ENCODE measurements at places on chromosomes 3 and 15.

GRCh38 chr3:11431319-11431718 lies 159.1 kb downstream of the ATG7 start:
- no peak for DNase-seq

GRCh38 chr15:41901431-41901830 lies 7.6 kb upstream of the SPTBN5 start:
- no peak for DNase-seq

- DNase-seq: no peak
These were observed 58.2 kb downstream of the ZBTB38 start for GRCh38 chr3:141426404-141427034.

DNA sequence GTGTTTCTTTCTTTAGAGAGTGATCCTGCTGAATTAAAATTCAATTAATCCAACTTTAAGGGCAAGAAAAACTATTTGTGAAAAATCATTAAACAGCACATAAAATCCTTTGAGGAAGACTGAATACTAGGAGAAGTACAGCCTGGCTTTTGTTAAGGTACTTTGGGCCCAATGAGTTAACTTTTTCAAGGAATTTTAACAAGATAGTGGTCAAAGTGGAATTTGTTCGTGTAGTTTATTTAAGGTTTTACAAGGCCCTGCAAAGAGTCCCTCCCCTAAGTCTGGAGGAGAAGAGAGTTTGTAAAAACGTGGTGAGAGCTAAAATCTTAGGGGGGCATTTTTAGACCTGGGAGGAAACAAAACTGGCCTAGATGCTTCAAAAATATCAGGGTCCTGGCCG lies 26.0 kb upstream of the TRIM71 start:
- DNase-seq: no peak

GRCh38 chr3:56998076-56998529 lies 62.4 kb upstream of the SPATA12 start:
- DNase-seq: no peak

GRCh38 chr3:134809427-134810051 lies 14.5 kb downstream of the EPHB1 start:
- DNase-seq: no peak

DNA sequence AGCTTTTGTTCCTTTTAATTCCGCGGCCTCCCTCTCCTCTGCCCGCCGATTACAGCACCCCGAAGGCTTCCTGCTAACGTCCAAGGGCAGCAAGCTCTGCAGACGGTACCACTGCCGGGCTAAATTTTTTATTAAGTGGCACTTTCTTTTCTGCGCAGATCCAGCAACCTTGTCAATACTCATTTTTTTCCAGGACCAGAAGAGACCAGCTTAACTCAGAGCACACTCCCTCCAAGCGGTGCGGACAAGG lies 542 bp upstream of the MEIS2 start:
- DNase-seq: no peak

- DNase-seq: no peak
These were observed 457.0 kb upstream of the ONECUT1 start for GRCh38 chr15:53247041-53247708.

GRCh38 chr3:168977716-168978374 lies 685.7 kb downstream of the MECOM start:
- no peak for DNase-seq

- DNase-seq: no peak
These were observed 43.2 kb downstream of the TMEM39A start for GRCh38 chr3:119420196-119420595.

DNA sequence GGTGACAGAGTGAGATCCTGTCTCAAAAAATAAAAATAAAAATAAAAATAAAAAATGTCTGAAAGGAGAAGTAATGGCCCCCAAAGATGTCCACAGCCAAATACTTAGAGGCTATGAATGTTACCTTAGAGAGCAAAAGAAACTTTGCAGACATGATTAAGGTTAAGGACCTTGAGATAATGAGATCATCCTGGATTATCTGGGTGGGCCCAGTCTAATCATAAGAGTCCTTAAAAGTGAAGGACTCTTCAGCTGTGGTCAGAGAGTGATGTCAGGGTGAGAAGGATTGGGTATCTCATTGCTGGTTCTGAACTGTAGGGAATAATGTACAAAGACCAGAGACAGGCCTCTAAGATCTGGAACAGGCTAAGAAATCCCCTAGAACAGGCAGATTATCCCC lies 84.9 kb upstream of the POU1F1 start:
- no peak for DNase-seq

DNA sequence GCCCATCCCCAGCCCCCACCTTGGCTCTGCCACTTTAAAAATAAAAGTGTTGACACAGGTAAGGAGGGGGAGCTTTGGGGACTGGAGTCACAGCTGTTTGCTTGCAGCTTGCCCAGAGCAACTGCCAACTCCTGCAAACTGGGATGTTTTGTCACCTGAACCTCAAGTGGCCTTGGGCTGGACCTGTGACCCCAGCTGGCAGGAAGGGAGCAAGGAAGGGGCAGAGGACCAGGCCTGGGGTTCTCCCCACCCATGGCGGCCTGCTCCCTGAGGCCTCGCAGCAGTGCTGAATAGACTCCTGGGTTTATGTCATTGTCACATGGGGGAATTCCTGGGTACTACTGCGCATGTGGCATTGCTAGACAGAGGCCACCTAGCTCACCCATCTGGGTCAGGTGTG lies 246.9 kb upstream of the TLE3 start:
- DNase-seq: no peak

GRCh38 chr3:156530980-156531379 lies 23.9 kb downstream of the SSR3 start:
- DNase-seq: no peak

- no peak for DNase-seq
These were observed 39.6 kb upstream of the CTNNB1 start for GRCh38 chr3:41159588-41160189.

DNA sequence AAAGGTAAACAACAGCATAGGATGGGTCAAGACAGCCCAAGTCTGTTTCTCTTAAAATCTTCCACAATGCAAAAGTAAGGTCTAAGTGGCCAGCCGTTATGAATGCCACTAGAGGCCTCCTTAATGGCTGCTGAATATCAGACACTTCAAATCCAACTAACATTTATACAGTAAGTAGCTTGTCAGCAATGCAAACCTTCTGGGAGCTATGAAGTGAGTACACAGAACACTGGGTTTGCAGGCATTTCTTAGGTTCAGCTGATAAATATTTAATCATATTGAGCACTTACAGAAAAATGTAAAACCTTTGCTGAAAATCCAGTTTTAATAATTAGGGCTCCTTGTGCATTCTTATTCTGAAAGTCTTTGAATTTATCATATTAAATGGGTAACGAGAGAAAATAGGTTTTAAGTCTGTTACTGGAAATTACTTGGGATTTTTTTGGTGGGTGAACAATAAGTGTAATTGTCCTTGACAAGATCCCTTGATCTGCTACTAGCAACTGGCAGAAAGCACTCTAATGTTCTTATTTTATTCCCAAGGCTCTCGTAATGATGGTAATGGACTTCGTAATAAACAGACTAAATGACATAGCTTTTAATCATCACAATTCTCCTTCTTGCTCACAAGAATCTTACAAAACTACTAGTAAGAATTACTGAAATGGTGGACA lies 141.7 kb upstream of the GPR149 start:
- no peak for DNase-seq

GRCh38 chr3:161674402-161674801 lies 177.8 kb downstream of the OTOL1 start:
- no peak for DNase-seq

DNA sequence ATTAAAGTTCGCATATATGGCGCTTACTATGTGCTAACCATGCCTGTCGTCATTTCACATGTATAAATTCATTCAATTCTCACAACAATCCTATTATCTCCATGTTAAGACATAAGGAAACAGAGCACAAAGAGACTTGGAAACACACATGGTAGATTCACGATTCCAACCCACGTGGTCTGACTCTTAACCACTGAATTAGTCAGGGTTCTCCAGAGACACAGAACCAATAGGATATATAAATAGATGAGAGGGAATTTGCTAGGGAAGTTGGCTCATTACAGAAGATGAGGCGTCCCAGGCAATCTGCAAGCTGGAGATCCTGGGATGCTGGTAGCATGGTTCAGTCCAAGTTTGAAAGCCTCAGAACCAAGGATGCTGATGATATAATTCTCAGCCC lies 765.3 kb downstream of the TBL1XR1 start:
- DNase-seq: no peak

- no peak for DNase-seq
These were observed 29.4 kb downstream of the EOGT start for GRCh38 chr3:68984011-68984530.

DNA sequence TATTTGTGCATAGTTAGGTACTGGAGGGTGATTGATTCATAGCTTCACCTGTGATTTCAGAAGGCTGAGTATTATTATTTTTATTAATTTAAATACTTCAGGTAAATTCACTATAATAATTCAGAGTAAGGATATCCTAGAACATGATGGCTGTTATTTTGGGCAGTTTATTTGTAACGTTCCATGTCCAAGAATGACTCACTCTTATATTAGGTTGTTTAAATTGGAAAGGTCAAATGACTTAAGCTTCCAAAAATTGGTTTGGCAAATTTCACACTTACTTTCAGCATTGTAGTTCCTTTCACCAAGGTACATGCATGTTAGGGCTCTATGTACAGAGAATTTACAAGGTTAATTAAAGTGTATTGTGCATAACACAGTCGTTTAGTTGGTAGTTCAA lies 120.2 kb downstream of the EPHA3 start:
- DNase-seq: no peak

GRCh38 chr15:60423537-60423936 lies 25.8 kb upstream of the ANXA2 start:
- peak; percentile 75 for DNase-seq

DNA sequence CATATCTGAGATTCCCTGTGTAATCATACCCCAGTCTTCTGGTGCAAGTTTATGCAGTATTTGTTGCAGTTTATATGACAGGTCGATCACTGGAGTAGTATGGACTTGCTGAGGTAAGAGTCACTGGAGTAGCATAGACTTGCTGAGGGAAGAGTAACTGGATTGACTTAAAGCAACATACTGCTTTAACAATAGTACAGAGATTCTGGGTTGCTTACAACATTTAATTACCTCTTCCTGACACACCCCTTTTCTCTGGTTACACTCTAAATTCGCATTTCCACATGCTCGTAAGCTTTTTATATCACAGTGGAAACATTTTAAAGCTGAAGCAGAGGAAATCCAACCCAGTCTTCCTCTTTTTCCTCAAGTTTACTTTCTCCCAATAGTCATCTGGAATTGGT lies 11.8 kb downstream of the AAGAB start:
- DNase-seq: peak; percentile 27

- DNase-seq: no peak
These were observed 25.6 kb downstream of the PSTPIP1 start for GRCh38 chr15:77020348-77021087.

- DNase-seq: peak; percentile 57
These were observed 36.5 kb upstream of the ZMAT3 start for GRCh38 chr3:179108086-179108485.

DNA sequence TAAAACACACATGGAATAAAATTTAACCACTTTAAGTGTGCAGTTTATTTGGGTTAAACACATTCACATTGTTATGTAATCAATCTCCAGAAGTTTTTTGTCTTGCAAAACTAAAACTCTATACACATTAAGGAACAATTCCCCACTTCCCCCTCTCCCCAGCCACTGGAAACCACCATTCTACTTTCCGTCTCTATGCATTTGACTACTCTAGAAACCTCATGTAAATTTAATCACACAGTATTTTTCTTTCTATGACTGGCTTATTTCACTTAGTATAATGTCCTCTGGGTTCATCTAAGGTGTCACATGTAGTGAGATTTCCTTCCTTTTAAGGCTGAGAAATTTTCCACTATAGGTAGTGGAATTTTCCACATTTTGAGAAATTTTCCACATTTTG lies 568.7 kb upstream of the UBE2E2 start:
- DNase-seq: no peak

- no peak for DNase-seq
These were observed 2.9 kb downstream of the MUC4 start for GRCh38 chr3:195808741-195809290.

- DNase-seq: no peak
These were observed 28.4 kb downstream of the DNAJC19 start for GRCh38 chr3:180961087-180961486.

DNA sequence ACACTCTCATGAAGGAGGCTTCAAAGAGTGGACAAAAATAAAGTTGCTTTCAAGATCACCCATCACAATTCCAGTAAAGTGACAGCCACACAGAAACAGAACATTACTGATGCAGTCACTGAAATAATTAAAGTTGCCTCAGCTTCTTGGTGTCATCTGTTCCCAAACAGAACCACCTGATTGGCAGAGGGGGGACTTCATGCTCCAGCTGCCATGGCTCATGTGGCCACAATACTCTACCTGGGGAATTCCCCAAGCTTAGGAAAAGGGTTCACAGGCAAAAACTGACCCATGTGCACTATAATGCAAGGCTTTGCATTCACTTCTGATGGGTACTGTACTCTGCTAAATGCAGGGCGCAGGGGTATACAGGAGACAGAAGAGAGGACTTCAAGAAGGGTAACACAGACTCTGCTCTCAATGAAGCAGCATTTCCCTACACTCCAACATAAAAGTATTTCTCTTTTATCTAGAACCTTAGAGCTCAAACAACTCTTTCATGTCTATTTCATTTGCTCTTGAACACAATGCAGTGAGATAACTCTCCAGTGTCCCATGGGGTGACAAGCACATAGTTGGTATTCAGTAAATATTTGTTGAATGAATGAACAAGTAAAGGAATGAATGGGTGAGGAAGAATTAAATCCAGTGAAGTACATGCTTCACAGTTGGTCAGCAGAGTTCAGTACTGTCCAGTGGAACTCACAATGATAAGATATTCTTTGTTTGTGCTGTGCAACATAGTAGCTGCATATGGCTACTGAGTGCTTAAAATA lies 8.6 kb upstream of the CTNNB1 start:
- no peak for DNase-seq

- no peak for DNase-seq
These were observed 116.4 kb downstream of the GREM1 start for GRCh38 chr15:32834156-32834555.

DNA sequence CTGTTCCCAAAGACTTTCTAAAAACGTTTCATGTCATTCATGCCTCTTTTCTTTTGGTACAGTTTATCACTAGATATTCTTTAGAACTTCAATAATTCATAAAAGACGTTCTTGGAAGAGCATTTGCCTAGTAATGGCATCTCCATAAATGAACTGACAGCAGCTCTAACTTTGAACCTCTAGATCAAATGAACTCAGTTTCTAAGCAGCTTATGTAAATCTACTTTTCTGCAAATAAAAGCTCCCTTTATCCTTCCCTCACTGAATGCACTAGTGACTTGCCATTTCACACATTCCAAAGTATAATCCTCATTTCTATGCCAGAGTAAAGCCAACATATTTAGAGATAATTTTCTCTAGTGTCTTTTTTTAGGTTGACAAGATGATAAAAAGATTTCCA lies 85.2 kb downstream of the ZMAT3 start:
- no peak for DNase-seq

DNA sequence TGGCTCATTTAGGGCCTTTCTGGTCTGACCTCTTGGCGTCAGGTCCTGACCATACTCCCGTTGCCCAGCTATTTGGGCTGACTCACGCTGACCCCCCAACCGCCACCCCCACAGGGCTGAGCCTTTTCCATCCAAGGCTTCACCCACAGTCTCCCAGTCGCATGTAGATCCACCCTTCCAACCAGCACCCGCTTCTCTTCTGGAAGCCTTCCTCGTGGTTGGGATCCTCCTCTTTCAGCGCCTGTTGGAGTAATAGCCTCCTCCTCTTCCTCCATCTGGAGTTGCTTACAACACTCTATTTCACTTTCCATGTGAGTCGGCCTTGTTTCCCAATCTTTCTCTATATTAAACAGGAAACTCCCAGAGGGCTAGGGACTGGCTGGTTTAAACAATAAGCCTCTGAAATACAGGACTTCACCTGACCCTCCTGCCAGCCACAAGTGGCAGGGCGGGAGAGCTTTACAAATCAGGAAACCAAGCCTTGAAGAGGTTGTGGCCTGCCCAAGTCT lies 2.1 kb upstream of the ALAS1 start:
- DNase-seq: peak; percentile 62

All from AG09309 (cell line).